ENCODE measurements at places on chromosomes 1 and 21.

GRCh38 chr1:156293895-156294294 lies 1.6 kb downstream of the GLMP start:
- no peak for DNase-seq

- DNase-seq = no peak
Observed at GRCh38 chr1:239831577-239832355, 259.9 kb upstream of the FMN2 start.

GRCh38 chr1:205245096-205245495 lies 17.4 kb downstream of the TMCC2 start:
- DNase-seq = no peak

GRCh38 chr1:96355521-96355920 lies 366.1 kb upstream of the PTBP2 start:
- no peak for DNase-seq

GRCh38 chr1:164796916-164797315 lies 237.9 kb downstream of the PBX1 start:
- DNase-seq = no peak

- DNase-seq = no peak
Observed at GRCh38 chr1:215118081-215118480, 35.5 kb downstream of the KCNK2 start.

GRCh38 chr1:92544756-92545165 lies 58.0 kb upstream of the GFI1 start:
- no peak for DNase-seq

DNA sequence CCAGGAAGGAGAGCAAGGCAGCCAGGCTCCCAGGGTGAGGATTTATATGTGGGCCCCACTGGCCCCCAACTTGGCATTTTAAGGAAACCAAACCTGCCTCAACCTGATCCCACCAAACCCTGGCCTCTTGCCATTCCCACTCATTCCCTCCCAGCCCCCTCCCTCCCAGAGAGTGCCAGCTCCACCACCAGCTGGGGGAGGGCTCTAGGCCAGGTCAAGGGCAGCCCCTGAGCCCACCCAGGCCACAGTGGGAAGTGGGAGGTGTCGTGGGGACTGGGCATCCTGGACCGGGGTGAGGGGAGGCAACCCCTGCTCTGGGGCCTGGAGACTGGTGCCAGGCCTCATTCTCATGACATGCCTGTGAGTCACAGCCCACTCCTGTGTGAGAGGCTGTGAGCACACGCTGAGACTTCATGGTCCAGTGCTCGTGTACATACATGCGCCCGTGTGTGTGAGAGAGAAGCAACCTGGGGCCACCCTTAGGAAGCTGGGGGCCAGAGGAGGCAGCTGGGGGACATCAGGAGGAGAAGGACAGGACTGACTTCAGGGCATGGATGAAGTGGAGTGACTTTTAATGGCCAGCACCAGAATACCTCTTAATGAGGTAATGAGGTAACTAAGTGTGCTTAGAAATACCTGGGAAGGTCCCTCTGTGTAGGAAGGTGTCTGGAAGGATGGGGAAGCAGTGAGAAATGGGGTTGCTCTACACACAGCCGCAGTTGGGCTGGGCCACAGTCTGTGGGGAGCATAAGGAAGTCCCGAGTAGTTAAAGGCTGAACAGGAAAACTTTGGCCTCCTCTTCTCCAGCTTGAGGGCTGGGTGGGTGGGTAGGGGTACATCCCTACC lies at the start of gene S100A2:
S100A2 (minus strand) TSS at position 316 of the 846 bp plus-strand sequence. CDS start 1,967 bp downstream, outside the sequence.
- DNase-seq = no peak

DNA sequence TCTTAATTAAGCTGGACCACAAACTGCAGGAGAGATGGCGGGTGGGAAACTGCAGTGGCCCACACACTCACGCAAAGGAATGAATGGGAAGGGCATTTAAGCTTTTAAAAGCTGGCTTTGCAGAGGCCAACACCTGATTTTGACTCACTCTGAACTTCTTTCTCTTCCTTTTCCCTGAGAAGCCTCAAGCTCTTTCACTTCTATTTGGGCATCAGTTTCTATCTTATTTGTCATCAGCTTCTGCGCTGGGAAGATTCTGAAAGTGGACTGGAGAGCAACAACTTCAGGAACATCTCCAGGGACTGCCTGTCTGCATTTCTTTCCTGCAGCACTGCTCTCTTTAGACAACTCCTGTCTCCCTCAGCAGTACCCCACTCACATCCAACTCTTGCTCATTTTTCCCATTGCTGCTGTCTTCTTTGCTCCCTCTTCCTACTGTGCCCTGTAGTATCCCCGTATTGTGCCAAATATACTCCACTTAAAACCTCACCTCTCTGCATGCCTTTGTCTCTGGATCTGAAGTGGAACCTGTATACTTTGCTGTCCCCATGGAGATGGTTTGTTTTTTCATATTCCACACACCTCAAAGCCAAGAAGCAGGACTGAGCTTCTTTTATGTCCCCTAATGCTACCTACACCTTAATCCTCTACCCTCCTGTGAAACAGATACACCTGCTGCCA lies 143.3 kb upstream of the JUN start:
- no peak for DNase-seq

DNA sequence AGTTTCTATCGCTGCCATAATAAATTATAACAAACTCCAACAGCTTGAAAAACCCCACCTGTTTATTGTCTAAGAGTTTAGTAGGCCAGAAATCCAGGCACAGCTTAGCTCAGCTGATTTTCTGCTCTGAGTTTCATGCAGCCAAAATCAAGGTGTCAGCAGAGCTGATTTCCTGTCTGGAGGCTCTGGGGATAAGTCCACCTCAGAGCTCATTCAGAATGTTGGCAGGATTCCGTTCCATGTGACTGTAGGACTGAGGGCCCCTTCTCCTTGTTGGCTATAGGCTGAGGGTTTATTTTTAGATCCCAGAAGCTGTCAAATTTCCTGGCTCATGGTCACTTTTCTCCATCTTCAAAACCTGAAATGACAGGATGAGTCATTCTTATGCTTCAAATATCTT lies 91.6 kb upstream of the CHODL start:
- no peak for DNase-seq

DNA sequence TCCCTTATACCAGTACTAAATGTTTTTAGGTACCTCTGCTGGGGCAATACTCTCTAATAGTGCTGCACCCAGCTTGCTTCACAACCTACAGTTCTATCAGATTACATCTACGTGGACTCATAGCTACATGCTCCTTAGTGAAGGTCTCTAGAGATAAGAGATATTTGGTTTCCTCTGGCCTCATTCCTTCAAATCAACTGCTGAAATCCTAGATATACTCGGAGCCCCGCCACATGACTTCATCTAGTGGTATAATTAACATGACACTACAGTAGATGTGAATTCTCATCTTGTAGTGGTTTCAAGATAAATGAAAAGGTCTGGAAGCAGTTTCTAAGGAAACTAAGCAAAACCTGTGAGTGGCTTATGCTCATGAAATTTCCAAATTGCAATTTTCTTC lies 115.4 kb downstream of the SMYD2 start:
- DNase-seq = no peak

DNA sequence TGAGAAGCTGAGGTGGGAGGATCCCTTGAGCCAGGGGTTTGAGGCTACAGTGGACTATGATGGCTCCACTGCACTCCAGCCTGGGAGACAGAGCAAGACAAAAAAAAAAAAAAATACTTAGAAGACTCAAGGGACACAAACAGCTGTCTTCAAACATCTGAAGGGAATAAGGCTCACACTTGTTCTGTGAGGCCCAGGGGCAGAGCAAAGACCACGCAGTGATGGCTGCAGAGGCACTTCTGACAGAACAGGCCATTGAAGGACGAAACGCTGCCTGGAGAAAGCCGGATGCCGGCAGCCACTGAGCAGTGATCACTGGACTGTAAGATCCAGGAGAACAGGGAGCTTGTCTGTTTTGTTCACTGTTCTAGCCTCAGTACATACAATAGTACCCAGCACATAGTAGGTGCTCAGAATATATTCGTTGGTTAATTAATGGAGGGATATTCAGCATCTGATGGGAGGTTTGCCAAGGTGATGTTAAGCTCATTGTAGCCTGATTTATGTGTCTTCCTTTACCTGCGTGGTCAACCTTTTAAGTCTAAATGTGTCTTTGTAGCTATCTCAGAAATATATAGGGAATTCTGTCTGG lies 12.1 kb upstream of the NDC1 start:
- DNase-seq = no peak

- no peak for DNase-seq
Observed at GRCh38 chr1:176032040-176032645, 174.9 kb downstream of the COP1 start.
